Memory B cell (primary cell): ENCODE measurements at places on chromosomes 13 and 19.

- no peak for DNase-seq
These were observed 55.5 kb upstream of the KATNAL1 start for GRCh38 chr13:30362869-30363268.

DNA sequence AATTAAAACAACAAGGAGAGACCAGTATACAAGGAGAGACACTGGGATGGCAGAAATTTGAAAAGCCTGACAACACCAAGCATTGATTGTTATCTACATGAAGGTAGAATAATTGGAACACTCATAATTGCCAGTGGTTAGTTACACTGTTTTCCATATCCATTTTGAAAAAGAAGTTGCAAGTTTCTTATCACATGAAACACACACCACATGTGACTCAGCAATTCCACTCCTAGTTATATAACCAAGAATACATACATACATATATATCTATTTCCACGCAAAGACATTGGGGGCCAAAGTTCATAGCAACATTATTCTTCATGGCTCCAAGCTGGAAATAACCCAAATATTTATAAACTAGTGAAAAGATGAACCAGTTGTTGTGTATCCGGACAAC lies 15.2 kb upstream of the PABPC3 start:
- no peak for DNase-seq

DNA sequence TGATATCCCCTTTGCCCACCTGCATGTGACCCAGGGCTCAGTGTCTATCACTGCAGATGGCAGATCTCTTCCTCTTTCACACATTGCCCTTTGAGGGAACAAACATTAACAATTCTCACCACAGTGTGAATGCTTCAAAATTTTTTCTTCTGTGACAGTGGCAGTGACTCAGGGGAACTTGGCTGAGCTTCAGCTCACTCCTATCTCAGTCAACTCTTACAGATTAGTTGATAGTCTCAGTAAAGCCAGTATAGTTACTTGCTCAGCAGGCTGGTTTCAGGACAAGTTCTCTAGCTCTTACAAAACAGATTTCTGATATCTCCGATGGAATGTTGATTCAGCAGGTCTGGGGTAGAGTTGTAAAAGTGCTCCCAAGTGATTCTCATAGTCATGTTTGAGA lies 166.9 kb downstream of the DLEU7 start:
- no peak for DNase-seq

- no peak for DNase-seq
These were observed 37.1 kb downstream of the TINCR start for GRCh38 chr19:5530701-5531100.

- DNase-seq, result peak; percentile 91
These were observed 11.9 kb upstream of the PRKD2 start for GRCh38 chr19:46728693-46729339.

GRCh38 chr13:54016542-54016941 lies 987.9 kb downstream of the OLFM4 start:
- DNase-seq, result no peak

DNA sequence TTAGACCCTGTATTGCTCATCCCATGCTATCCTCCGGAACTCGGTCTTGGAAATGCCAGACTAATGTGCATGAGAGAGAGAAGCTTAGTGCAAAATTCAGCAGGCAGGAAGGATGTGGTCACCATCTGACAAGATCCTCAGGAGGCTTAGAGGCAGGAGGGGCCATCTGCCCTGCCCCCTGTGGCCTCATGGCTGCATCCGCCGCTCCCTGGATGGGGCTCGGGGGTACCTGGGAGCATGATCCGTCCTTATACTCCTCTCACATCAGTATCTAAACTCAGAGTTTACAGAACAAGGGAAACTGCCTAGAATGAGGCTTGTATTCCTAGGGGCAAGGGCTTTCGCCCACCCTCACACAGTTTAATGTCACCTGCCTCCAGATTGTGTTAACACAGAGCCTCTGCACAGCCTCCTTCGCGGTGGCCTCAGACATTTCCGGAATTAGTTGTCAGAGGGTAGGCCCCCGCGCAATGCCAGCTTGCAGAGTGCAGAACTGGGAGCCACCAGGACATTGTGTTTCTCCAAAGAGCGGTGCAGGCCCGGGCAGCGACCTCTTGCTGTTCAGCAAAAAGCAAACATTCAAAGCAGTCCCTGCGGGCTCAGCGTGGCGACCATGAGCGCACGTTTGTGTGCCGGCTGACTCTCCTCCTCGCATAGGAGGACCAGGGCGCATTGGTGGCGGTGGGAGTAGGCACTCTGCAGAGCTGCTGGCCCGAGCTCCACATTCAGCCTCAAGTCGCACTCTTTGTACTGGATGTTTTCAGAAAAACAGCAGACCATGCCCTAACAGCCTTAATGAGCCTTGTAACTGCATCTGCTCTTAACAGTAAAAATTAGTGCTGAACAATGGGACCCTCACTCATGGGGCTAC lies 39.1 kb downstream of the GPR12 start:
- no peak for DNase-seq

DNA sequence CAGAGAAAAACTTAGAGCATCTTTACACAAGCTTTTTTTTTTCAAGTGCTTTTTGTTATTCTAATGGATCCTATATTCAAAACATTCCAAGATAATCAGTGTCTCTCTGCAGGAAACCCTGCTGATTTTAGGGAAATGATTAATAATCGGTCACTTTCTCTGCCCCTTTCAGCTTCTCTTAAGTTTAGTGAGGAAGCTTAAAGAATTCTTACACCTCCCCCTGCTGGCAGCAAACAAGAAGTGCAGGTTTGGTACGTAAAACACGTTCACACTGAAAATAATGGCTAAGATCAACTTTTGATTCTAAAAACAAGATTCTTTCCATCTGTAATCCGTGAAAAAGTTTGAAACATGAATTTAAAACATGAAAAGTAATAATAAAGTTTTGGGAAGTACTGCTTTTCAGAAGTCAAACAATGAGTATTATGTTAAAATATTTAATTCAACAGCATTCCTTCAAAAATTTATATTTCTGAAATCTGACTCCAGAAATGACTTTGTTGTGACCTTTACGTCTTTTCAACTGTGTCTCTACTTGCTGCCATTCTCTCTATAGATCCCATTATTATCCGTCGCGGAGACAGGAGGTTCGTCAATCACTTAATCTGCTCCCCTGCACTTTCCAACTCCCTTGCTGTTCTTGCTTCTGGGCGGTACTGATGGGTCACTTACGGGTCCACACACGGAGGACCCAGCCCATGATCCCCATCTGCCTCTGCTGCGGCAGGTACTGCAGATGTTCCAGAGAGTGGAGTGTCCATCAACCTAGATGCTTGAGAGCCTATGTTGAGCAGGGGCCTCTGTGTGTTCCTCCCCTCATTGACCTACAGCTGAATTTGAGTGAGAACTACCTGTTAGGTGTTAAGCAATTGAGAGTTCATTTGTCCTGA lies 203.1 kb upstream of the EDNRB start:
- peak; percentile 47 for DNase-seq

- no peak for DNase-seq
These were observed 3.2 kb upstream of the MAP2K7 start for GRCh38 chr19:7900401-7900870.

- DNase-seq, result peak; percentile 68
These were observed 44.0 kb downstream of the ZNF823 start for GRCh38 chr19:11694533-11695439.

DNA sequence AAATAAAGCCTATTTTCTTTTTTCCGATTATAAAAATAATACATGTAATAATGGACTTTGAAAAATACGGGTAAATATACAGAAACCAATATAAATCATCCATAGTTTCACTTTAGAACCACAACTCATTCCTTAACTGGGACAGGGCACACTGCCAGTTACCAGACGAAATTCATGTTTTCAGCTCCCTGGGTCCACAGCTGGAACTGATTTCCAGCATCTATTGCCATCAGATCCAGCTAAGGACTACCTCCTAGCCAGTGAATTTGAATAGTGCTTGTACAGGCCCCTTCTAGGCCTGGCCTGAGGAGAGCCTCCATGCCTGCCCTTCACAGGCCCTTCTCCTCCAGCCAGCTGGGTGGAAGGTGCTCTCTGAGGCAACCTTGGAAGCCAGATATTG lies 30.0 kb upstream of the ATP12A start:
- DNase-seq, result no peak

DNA sequence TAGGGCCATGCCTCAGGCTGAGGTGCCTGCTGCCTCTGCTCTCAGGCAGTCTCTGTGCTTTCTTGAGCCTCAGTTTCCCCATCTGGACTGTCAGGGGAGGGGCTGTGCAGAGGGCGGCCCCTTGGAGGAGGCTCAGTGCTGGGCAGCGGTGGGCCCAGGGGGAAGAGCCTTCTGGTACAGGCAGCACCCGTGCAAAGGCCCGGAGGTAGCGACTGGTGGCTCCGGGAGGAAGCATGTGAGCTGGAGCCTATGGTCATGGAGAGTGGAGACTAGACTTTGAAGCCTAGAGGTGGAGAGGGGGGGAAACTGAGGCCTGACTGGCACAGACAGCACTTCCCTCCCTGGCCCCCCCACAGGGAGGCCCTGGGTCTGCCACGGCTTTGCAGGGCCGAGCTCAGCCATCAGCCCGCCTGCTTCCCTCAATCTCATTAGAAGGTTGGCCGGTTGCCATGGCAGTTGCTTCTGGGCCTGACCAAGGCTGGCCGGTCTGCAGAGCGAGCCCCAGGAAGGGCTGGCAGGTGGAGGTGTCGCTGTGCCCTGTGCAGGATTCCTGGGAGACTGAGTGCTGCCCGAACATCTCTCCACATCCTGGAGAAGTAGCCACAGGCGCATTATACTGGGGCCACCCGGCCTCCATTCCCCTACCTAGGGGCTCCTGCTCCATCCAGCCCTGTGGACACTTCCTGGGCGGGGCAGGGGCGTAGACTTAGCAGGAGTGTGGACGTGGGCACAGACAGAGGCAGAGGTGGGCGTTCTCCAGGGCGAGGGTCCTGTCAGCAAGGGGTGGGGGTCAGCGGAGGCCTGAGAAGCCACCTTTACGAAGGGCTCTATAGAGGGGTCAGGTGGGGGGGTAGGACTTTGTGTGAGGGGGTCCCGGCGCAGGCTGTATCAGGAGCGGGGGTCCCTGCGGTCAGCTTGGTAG lies 53.2 kb downstream of the CRTC1 start:
- no peak for DNase-seq

DNA sequence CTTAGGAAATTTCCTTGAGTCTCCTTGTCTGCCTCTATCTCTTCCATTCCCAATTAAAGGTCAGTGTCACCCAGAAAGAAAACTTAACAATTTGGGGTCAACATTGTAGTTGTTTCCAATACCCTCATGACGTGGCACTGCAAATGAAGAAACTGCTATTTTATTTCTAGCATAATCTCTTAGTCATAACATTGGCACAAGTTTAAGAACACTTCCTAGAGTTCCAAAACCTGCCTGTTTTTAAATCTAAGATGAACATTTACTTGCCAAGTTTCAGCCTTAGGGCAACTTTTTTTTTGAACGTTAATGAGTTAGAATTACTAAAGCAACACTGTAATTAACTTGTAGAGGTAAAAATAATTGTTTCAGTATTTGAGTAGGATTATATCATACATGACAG lies 108.0 kb downstream of the LMO7 start:
- DNase-seq, result no peak

DNA sequence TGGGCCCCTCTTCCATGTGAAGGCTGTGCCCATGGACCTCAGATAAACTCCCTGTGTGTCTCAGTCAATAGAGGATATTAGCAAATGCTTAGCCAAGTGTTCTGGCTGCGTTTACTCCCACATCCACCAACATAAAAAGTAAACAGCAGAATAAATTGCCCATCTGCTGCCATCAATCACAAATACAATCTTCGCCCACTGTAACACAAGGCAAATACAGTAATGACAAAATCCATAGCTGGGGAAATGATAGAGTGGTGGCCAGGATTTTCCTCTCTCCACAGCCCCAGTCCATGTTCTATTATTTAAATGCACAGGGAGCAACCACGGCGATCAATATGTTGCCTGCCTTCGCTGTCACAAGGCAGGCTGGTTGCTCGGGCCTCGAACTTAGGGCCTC lies 376.5 kb downstream of the UQCRFS1 start:
- DNase-seq, result no peak

DNA sequence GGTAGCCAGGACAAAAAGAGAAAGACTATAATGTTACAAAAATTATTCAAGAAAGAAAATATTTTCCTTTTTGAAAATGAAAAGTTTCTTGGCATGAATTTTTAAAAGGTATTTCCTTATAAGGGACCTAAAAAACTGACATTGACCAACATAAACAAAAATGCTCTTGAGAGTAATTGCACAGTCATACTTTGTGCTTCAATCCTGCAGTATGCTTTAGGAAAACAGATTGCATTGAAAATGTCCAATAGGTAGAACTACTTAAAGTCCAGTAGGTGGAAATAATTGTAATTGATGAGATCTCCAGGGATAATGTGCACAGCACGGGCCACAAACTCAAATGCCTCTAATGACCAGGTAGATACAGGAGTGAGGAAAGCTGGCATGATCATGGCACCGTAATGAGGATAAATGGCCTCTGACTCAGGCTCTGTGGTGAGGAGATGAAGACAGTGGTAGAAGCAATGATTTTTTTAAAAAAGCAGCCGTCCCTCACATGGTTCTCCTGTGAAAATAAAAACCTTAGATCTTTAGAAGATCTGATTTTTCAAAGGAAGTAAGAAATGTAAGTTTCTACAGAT lies 278.0 kb downstream of the ITGBL1 start:
- DNase-seq, result no peak

DNA sequence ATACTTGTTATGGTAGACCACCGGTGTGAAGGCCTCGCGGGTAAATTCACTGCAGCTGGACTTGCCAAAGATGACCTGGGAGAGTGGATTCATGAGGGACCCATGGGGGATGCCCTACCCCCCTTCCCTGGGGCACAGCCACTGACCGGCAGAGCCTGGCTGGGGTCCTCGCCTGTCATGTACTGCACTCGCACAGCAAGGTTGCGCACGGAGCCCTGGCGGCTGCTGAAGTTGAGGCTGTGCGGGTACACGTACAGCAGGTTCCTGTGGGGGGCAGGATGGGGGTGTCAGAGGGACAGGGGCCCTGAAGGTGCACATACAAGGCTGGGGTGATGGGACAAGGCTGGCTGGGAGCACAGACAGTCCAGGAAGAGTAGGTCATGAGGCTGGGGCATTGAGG lies 1.4 kb upstream of the ANGPTL8 start:
- DNase-seq, result no peak

- DNase-seq, result no peak
These were observed 22.5 kb downstream of the SERP2 start for GRCh38 chr13:44395976-44396694.

- no peak for DNase-seq
These were observed 592 bp downstream of the CLPTM1 start for GRCh38 chr19:44955505-44956439.

- DNase-seq, result no peak
These were observed 9.1 kb upstream of the OLFM2 start for GRCh38 chr19:9945319-9945966.

DNA sequence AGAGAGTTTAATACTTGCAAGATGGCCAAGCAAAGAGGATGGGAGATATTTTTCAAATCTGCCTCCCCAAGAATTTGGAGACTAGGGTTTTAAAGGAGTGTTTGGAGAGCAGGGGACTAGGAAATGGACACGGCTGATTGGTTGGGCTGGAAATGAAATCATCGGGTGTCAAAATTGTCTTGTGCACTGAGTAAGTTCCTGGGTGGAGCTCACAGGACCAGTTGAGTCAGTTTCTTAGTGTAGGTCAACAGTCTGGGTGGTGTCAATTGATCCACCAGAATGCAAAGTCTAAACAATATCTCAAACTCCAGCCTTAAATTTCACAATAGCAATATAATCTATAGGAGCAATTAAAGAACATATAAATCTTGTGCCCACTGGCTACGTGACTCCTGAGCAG lies 23.0 kb upstream of the CEACAM4 start:
- no peak for DNase-seq

- no peak for DNase-seq
These were observed 93.4 kb downstream of the KCTD12 start for GRCh38 chr13:76792731-76793347.

- no peak for DNase-seq
These were observed 284.0 kb downstream of the OXGR1 start for GRCh38 chr13:96710166-96710862.
